IPS-NIHi11 (cell line): ENCODE measurements at places on chromosomes 12 and 14.

- DNase-seq = no peak
Observed at GRCh38 chr12:92030618-92031017, 115.0 kb downstream of the BTG1 start.

DNA sequence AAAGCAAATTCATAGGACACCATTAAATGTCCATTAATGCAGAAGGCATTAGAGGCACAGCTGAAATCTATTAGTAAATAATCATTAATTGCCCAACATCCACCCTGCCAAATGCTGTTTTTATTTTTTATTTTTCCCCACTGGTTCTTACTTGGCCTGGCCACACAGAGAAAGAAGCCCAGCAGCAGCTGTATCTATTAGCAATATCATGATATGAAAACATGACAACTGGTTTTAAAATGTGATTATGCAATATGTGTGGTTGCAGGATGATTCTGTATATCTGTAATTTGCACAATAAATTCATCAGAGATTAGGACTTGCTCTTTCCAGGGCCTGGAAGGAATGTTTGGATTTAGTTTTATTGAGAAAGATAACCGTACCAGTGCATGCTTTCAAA, 44.9 kb downstream of the SIX6 start:
- no peak for DNase-seq

DNA sequence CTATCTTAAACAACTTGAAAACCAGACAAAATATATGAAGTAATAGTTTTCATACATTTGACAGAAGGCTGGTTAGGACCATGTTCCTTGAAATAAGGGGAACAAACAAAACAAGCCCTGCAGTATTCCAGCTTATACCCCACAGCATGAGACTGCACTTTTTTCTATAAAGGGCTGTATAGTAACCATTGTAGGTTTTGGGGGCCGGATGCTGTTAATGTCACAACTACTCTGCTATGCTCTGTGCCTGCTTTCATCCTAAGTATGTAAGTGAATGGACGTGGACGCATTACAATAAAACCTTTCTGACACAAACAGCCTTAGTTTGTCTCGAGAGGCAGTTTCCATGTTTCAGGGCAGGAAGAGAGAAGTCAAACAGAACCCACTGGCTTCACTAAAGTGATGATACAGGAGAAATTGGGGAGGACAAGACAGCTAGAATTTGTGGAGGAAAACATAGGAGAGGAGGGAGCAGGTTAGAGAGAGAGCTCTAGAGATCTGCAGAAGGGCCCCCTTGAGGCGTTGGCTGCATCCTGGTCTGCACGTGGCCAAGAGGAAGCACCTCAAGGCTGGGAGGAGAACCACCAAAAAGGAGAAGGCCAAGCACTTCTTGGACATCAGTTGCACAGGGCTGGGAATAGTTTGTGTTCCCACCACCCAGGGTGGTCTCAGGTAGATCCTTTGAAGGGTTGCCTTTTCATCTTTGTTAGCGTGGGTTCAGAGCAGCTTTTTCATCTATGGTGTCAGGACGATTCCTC, 63.7 kb downstream of the TRAF3 start:
- DNase-seq = no peak

DNA sequence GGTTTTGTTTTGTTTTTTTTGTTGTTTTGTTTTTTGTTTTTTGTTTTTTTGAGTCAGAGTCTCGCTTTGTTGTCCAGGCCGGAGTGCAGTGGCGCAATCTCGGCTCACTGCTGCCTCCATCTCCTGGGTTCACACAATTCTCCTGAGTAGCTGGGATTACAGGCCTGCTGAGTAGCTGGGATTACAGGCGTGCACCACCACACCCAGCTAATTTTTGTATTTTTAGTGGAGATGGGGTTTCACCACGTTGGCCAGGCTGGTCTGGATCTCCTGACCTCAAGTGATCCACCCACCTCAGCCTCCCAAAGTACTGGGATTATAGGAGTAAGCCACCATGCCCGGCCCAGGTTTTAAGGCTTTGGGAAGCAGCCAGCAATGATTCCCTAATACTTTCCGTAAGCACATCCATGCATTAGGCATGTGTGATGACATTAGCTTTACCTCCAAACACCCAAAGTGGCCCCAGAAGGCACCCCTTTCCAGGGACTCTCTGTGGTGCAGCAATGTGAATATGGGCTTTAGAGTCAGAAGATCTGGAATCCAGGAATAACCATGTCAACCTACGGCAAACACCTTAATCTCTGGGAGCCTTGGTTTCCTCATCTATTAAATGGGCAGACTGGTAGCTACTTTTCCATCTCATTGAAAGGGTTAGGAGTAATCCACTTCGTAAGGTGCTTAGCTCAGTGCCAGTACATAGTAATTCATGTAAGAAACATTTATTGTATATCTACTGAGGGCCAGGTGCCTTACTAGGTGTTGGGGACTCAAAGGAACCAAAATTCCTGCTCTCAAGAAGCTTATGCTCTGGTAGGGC, 152.9 kb downstream of the ZFP36L1 start:
- no peak for DNase-seq

DNA sequence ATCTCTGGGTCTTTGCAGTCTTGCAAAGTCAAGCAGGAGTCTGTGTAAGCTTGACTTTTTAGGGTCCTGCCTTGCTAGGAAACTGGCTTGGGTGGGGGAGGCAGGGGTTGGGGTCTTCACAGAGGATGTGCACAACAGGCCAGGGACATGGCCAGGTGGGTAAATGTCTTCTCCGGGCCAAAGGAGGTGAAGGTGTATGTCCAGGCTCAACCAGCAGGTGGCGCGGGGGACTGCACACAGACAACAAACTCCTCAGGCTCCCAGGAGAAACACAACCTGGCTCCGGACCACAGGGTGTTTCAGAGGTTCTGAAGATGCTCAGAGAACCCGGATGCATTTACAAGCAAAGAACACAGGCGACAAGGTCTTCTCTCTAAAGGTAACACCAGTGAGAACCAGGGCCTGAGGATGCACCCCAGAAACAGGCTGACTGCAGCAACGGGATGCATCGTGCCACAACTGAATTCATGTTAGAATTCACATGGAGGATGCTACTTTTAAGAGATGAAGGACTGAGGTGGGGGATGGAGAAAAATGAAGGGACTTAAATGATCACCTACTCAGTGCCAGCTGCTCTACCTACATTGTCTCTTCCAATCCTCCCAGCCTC, 56.0 kb downstream of the PLEKHG3 start:
- DNase-seq = peak; percentile 86

GRCh38 chr12:87806310-87806709, 222.9 kb downstream of the C12orf50 start:
- no peak for DNase-seq

DNA sequence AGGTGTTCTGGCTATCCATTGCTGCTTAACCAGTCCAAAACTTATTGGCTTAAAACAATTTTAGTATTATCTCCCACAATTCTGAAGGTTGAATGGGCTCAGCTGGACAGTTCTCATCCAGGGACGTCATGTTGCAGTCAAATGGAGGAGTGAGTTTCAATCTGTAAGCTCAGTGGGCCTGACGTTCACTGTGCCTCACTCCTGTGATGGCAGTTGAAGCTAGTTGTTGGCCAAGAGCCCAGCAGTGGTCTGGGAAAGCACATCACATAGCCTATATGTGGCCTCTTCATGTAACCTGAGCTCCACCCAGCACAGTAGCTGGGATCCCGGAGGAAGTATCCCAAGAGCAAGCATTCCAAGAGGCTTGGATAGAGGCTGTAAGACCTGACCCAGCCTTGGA, 40.6 kb upstream of the CDKN3 start:
- no peak for DNase-seq

- no peak for DNase-seq
Observed at GRCh38 chr12:83471341-83471740, 784.6 kb downstream of the TMTC2 start.

DNA sequence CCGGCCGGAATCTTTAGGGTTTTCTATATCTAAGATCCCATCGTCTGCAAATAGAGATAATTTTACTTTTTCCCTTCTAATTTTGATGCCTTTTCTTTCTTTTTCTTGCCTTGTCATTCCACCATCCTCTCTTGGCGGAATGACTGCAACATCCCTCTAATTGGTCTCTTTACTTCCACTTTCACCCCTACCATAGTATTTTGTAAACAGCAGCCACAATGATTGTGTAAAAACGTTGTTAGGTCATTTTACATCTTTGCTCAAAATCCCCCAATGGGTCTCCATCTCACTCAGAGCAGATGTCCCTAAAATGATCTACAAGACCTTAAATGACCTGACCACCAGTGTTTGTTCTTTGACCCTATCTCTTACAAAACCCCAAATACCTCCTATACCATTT, 80.0 kb upstream of the STAC3 start:
- no peak for DNase-seq

DNA sequence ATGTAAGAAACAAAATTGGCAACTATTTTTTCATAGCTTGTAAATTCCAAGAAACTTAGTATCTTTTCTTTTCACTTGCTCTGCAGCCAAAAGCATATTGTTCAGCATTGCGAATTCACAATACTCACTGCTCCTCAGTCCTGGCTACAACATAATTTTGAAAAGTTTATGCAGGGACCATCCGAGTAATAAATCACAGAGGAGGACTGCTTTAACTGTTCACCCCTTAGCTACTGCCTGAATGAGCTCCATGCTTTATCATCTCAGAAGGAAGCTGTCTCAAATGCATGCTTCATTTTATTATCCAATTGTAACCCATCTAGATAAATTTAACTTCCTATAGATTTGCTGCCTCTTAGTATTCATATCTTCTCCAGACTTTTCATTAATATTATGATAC, 827.8 kb downstream of the DIO2 start:
- DNase-seq = no peak

DNA sequence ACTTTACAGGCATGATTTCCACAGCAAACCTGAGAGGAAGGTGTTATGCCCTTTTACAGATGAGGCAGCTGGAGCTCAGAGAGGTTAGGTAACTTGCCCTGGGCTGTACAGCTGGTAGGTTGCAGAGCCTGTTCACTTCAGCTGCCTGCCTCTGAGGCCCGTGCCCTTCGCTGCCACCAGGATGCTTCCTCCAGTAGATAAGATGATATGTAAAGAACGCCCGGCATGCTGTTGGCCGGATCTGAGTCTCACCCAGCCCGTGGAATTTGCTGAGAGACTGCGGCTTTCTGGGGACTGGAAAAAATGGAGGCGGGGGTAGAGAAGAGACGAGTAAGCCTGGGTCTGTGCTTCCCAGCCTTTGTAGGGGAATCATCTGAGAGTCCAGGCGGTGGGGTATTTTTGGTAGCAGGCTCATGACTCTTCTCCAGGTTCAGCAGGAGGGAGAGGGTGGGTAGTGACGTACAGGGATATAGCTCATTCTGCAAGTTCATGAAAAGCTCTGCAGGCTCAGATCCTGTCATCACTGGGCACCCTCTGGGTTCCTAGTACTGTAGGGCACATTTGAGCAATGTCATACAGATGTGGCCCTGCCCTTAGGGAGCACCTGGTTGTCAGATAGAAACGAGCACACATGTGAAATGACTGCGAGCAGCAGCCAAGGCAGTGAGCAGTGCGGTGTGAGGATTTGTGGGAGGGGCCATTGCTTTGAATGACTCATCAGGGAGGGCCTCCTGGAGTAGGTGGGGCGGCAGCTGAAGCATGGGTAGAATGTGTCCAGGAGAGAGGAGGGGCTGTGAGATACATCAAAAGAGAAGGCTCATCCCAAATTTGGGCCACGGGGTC, 159.4 kb downstream of the TSPAN9 start:
- peak; percentile 83 for DNase-seq

DNA sequence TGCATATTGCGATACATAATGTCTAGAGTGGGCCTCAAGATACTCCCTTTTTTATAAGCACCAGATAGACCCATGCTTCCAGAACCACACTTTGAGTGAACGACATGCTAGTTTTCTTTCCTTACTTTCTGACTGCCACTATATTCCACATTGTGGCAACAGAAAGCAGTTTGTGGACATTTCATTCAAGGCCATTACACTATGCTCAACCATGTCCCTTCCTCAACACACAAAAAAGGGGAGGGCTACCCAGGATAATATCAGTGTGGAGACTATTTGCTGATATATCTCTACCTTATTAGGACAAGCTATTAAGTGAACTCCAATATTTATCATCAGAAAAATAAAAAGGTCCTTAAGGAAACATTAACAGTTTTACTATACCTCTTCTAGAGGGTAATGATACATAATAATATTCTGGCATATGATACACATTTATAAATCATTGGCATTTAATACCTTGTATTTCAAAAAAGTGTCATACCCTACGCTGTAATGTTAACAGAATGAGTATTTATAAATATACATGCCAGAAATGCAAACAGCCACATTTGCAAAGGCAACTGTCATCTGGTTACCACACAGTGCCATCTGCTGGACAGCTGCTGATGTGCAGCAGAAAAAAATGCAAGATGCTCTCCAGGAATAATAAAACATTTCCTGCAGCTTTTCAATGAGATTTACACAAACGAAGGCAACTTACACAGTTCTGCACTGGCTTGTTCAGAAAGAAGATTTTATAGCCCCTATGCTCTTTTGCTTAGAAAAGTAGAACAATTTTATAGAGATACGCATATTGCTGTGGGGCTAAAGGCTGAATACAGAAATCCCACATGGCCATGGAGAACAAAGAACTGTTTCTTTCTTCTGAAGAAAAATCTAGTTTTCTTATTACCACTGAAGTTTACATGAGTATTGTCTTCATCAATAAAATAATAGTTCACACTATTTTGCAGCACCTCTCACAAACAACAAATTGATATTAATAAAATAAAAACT, 182.2 kb upstream of the GRIP1 start:
- DNase-seq = peak; percentile 62

- no peak for DNase-seq
Observed at GRCh38 chr12:122732170-122732569, 1.5 kb upstream of the HCAR1 start.

- no peak for DNase-seq
Observed at GRCh38 chr14:33762161-33762851, 188.6 kb downstream of the EGLN3 start.

- no peak for DNase-seq
Observed at GRCh38 chr12:69969011-69969410, 144.0 kb downstream of the MYRFL start.

GRCh38 chr12:118714051-118714460, 267.3 kb upstream of the SRRM4 start:
- DNase-seq = peak; percentile 80

DNA sequence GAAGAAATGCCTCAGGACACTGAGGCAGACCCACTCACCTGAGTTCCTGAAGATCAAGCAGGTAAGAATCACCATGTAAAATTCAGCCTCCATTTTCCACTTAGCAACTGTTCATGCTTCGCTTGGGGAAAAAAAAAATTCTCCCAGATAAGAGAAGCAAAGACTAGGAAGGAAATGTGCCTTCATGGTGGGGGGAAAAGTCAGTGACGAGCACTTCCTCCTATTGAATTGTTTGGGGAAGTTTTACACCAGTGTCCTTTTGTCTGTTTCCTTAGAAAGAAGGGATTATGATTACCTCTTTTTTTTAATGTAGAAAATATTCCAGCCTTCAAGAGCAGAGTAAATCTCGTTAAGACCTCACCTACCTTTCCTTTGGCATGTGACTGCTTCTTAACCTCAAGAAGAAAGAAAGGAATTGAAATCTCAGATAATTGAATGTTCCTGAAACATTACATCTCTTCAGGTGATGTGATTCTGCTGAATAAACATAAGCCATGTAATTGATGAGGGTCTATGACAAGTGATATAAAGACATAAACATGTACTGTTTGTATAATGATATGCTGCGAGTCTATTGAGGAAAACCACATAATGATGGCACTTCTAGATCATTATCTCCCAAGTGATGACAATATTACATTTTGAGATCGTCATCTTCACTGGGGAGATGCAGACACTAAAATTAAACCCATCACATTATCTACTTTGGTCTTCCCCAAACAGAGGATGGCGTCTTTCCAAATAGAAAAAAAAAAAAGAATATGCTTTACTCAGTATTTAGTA, at the start of gene PTPRB:
PTPRB (minus strand) TSS at position 127 of the 783 bp plus-strand sequence; CDS start at position 93, 34 bp downstream.
- no peak for DNase-seq

GRCh38 chr12:10529603-10530002, 23.9 kb downstream of the EIF2S3B start:
- no peak for DNase-seq
